CD4-positive, alpha-beta T cell treated with Interleukin-17A for 4 hours (primary cell): ENCODE measurements at places on chromosomes 4 and X.

DNA sequence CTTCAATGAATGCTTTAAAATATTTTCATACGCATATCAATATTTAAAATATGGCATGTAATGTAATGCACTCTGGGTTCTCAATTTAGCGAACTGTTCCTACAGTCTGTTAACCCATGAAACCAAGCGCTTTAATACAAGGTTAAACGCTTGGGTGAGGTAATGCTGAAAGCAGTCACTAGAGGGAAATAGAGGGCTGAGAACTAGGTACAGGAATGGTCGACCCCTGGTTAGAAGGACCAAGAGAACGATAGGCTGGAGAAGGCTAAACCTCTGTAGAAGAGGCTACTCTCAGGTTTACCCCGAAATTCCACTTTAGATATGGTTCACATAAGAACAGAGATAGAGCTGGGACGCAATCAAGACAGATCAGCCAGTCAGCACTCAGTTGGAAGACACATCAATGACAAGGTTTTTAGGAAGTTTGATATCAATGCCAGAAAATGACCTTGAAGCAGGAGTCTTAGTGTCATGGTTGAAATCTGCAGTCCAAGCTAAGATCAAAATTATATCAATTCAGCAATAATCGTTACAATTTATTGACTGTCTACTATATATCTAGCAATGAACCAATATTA lies 26.9 kb downstream of the ARSJ start:
- DNase-seq: peak; percentile 8

- DNase-seq: no peak
Observed at GRCh38 chrX:17192106-17192505, 182.9 kb upstream of the NHS start.

DNA sequence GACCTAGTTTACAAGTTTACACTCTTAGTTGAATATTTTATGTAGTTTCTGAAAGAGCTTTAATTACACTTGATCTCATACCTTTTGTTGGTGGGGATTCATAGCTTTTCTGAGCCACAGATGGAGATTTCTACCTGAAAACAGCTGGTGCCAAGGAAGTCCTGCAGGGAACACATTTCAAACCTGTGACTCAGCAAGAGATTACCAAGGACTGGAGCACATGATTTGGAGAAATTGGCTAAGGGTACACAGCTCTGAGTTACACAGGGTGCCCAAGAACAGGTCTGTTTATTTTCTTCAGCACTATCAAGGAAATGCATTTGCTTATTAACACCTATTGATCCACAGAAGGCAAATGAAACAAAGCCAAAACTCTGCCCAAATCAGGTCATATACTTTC lies 691.5 kb downstream of the KCTD8 start:
- no peak for DNase-seq

- no peak for DNase-seq
Observed at GRCh38 chrX:15310117-15310516, 5.3 kb downstream of the ASB11 start.

GRCh38 chrX:1885116-1885515 lies 270.3 kb downstream of the ASMT start:
- no peak for DNase-seq
